ENCODE measurements at places on chromosomes 2 and 18. TPM values are rescaled to one million over a fixed set of nuclear protein-coding genes. Genes with fewer than 3 reads are reported as not detected.

The METTL8 gene
- 10.3 TPM for total RNA-seq

The ALLC gene
- total RNA-seq = not detected

The GORASP2 gene
- 55.1 TPM for total RNA-seq

The KCNE4 gene
- total RNA-seq = 4.3 TPM

The TUBA3E gene
- not detected for total RNA-seq

The DLGAP1 gene
- total RNA-seq = 0.46 TPM

The GALNT5 gene
- not detected for total RNA-seq

The POMC gene
- total RNA-seq = 32.9 TPM

The ABCB11 gene
- total RNA-seq = 0.12 TPM

The TMEM200C gene
- total RNA-seq = not detected

The FAM124B gene
- total RNA-seq = 1.7 TPM

The DYSF gene
- 243 TPM for total RNA-seq

The RFX8 gene
- not detected for total RNA-seq

The LONRF2 gene
- 8.8 TPM for total RNA-seq

The DSG4 gene
- total RNA-seq = not detected

The GKN1 gene
- not detected for total RNA-seq

The SERPINB7 gene
- not detected for total RNA-seq

The GLB1L gene
- 3.6 TPM for total RNA-seq

The IL1B gene
- not detected for total RNA-seq

The ERICH2 gene
- total RNA-seq = not detected

The ZNF396 gene
- total RNA-seq = 0.80 TPM

The ALK gene
- not detected for total RNA-seq

The SERPINB4 gene
- not detected for total RNA-seq

The FHOD3 gene
- total RNA-seq = 14.0 TPM

The CYRIA gene
- 8.0 TPM for total RNA-seq

The SATB2 gene
- total RNA-seq = 5.7 TPM

The POU3F3 gene
- not detected for total RNA-seq

The SERPINB12 gene
- not detected for total RNA-seq

The EXOC6B gene
- total RNA-seq = 14.6 TPM

The FOSL2 gene
- 214 TPM for total RNA-seq

The LINC00305 gene
- total RNA-seq = not detected

The ADD2 gene
- 0.36 TPM for total RNA-seq

The MLPH gene
- total RNA-seq = 8.7 TPM

The TMEM247 gene
- not detected for total RNA-seq

The LHCGR gene
- not detected for total RNA-seq

The AFF3 gene
- 0.22 TPM for total RNA-seq

The HYCC2 gene
- total RNA-seq = 2.6 TPM

The ZNF516 gene
- 11.4 TPM for total RNA-seq

The ADAM23 gene
- 0.65 TPM for total RNA-seq

The IRS1 gene
- total RNA-seq = 71.1 TPM

The ANO7 gene
- 0.10 TPM for total RNA-seq
